Renal pelvis (tissue), 12 donors: ENCODE measurements at places on chromosomes 12 and 14. TPM values are rescaled to one million over a fixed set of nuclear protein-coding genes. Genes with fewer than 3 reads are reported as not detected.

The PZP gene
- polyA plus RNA-seq = 0.30 TPM

The ZNF385A gene
- polyA plus RNA-seq = 11.9 TPM

The CLEC9A gene
- 0.31 TPM for polyA plus RNA-seq

The DPF3 gene
- polyA plus RNA-seq = 3.5 TPM

The ADAM21 gene
- 0.73 TPM for polyA plus RNA-seq

The RDH5 gene
- polyA plus RNA-seq = 22.2 TPM

The MIP gene
- polyA plus RNA-seq = not detected

The ZNF891 gene
- 3.1 TPM for polyA plus RNA-seq

The MMP14 gene
- polyA plus RNA-seq = 123 TPM

The ABCC9 gene
- 23.9 TPM for polyA plus RNA-seq

The AKAP3 gene
- 4.7 TPM for polyA plus RNA-seq

The KRT81 gene
- not detected for polyA plus RNA-seq

The GRIP1 gene
- 29.2 TPM for polyA plus RNA-seq

The MYH6 gene
- 0.16 TPM for polyA plus RNA-seq
